Activated CD8-positive, alpha-beta memory T cell treated with anti-CD3 and anti-CD28 coated beads, Interleukin-2, amount 10 ng/mL, durations not matched to agents 7 days and 5 days (primary cell): ENCODE measurements at places on chromosomes 7 and 10.

DNA sequence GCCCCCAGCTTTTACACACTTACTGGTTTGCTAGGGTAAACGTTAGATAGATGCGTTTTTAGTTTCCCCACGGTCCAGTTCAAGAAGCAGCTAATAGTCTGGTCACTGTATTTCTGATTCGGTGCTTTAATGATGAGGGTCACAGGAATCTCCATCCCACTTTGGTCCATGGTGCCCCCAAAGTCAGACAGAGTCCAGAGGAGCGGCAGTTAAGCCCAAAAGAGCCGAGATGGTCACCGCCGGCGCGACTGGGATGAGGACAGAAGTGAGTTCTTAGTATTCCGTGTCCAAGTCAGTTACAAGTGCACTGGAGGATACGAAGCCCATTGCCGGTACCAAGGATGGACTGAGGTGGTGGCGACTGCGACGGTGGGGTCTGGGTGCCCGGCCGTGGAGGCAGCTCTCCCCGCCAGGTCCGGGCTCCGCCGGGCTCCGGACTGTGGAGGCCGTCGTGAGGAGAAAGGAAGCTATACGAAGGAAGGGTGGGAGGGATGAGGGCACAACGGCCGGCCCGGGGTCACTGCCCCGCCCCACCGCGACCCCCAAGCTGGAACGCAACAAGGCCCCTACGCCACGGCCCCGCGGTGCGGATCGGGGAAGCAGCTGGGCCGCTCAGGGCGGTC is 663 bp downstream of the HERPUD2 start:
- DNase-seq: peak; percentile 60

- DNase-seq: peak; percentile 71
Observed at GRCh38 chr10:96395931-96396877, 37.4 kb upstream of the OPALIN start.

DNA sequence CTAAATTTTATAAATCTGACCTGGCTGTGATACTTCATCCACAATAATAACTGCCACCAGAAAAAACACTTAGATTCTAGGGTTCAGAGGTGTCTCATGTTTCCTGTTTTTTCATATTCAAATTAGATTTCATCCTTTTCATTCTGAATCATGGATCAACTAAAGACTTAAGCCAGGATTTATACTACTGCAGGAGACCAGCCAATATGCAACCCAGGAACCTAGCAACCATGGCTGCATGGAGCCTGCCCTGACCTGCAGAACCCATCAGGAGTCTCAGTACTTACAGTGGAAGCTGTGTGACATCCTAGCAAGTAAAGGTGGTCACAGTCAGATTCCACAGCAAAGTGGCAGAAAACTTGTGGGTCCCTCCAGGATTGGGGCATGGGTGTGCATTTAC is 40.5 kb upstream of the RNF148 start:
- no peak for DNase-seq

DNA sequence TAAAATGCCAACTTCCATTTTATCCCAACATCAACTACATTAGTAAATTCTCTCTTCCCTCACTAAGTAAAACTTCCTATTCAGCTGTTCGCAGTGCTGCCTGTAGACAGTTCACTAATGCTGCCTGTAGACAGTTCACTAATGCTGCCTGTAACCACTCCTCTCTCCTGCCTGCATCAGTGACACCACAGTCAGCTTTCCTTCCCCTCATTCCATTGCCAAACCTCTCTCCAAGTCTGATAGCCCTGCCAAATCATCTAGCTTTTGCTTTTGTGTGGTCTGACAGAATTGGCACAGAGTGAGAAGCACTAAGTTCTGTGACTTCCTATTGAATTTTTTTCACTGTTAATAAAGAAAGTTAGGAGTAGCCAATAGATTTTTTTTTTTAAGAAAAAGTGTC is 43.0 kb upstream of the MACC1 start:
- DNase-seq: no peak

DNA sequence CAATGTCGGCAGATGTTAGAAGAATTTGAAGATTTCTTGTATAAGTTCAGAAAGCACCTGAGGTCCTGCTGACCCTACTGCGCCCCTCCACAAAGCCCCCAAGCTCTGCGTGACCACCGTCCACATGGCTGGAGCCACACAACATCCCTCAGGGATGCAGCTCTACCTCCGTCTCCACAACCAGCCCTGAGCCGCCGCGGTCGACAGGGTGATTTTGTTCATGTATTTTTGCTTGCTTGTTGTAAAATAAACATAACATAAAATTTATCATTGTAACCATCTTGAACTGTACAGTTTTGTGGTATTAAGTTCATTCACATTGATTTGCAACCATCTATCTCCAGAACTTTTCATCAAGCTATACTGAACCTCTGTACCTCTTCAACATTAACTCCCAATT is 50.5 kb downstream of the CPXM2 start:
- DNase-seq: no peak

DNA sequence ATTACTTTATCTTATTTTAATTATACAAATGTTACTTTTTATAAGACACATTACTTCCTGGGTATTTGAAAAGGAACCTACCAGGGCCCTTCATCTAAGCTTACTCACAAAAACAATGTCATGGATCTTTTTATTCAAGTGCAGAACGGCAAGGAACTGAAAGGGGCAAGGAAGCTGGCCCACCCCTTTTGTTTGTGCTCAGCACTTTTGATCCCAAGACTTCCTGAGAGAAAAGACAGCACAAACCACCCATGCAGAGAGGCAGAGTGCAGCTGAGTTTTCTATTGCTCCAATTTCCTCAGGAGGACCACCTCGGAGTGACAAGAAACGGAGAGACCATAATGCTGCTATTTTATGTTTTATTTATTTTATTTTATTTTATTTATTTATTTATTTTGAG is 232.0 kb upstream of the NRP1 start:
- DNase-seq: no peak

- DNase-seq: no peak
Observed at GRCh38 chr10:23927576-23928325, 281.2 kb upstream of the KIAA1217 start.

DNA sequence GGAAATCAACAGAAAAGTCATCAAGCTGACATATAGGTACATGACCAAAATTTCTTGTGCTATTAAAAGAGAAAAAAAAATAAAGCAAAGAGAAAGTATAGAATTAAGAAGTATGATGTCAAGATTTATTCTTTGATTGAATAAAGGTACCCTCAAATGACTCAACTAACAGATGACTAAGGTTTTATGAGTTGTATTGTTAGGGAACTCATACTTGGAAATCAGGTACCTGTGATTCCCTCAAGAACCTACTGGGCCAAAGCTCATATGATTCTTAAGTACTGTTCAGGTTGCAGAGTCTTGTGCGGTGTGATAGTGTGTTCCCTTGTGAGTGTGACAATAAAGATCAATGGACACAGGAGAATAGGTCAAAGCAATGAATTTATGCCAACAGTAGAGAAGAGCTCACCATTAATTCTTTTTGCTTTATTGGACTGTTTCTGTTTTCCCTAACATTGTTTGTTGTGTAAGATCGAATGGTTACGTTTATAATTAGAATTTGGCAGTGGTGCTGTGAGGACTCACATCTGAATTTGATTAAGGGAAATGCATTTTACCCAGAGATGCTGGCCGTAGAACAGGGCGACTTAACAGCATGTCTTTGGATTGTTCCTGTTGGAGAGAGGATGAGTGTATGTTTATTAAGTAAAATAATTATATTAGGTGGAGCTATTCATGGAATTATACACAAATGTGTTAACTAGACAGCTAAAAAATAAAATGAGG is 293.2 kb upstream of the SEMA3D start:
- no peak for DNase-seq

GRCh38 chr10:86155054-86155921 is 211.3 kb downstream of the GRID1 start:
- no peak for DNase-seq

- DNase-seq: no peak
Observed at GRCh38 chr7:65475040-65475726, 101.5 kb downstream of the ZNF92 start.

- no peak for DNase-seq
Observed at GRCh38 chr7:154177584-154177983, 125.4 kb downstream of the DPP6 start.

DNA sequence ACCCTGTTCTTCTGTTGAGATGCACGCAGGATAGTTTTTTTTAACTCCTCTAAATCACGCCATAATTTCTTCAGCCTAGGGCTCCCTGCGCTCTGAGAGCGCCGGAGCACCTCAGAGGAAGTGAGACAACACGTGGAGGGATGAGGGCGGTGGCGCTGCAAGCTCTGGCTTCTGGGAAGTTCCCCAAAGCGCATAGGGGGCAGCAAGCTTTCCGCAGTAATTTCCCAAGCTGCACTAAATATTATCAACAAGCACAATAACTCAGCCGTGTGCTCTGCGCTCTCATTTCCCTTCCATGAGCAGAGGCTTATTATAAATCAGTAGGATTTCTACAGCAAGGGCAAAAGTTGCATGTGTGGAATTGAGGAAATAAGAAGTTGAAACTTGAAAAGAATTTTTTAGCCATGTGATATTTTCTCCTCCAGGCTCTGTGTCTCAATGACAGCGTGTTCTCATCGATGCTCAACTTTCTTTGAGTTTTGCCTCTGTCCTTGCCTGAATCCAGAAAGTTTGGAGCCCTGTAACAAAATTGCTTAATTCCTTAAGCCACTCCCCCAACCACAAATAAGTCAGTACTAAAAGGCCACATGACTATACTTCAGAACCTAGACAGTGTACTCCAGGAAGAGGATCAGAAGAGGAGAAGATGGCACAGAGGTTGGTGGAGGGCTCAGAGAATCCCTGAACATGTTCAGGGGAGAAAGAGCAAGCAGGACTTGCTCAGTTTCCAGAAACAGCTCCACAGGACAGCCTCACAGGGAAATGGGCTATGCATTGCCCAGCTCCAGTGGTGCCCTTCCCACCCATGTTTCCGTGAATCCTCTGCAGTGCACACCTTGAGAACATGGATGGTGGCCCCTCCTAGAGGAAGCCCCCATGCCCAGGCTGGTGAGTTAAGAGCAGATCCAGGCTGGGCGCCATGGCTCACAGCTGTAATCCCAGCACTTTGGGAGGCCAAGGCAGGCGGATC is 221.5 kb upstream of the GHITM start:
- no peak for DNase-seq

GRCh38 chr7:405489-406211 is 114.0 kb downstream of the PDGFA start:
- DNase-seq: no peak

DNA sequence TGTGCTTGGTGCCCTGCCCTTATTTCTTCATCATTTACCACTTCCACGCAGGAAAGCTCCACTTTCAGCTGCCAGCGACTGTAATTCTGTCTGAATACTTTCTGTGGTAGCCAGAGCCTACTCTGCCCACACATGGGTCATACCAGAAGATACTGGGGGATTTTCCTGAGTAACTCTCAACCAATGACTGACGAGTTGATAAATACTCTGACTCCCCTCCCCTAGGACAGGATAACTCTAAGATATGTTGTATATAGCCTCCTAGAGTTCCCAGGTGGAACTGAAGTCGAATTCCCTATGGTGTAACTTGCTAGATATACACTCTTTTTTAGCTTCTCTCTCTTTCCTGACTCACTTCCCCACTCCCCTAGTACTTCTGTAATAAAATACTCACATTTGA is 29.8 kb downstream of the SEM1 start:
- no peak for DNase-seq

GRCh38 chr7:111741811-111742240 is 179.5 kb upstream of the IMMP2L start:
- DNase-seq: no peak
